GOT3 (cell line): ENCODE measurements at places on chromosomes 5 and 9.

- DNase-seq: no peak
These were observed 663.6 kb upstream of the ZNF608 start for GRCh38 chr5:125409861-125410536.

GRCh38 chr5:65855766-65856315 lies 70.5 kb upstream of the ERBIN start:
- no peak for DNase-seq

DNA sequence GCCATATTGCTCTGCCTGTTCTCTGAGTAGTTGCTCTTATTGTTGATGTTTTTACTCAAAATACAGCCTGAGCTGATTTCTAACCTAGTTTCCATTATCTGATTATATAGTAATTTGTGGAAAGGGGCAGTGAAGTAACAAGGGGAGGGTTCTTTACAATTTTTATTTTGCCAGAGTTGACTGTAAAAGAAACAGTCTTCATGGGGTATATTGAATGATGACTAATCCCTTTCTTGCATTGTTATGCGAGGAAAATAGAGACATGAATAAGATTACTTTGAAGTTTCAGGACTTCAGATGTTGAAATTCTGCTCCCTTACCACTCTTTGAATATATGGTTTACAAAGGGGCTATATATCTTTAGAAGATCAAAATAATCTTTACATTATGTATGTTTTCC lies 9.1 kb upstream of the LRRC70 start:
- no peak for DNase-seq

GRCh38 chr5:24854350-24854749 lies 209.6 kb upstream of the CDH10 start:
- DNase-seq: no peak
